ENCODE measurements at places on chromosomes 6 and 20. TPM values are rescaled to one million over a fixed set of nuclear protein-coding genes. Genes with fewer than 3 reads are reported as not detected.

- DNase-seq, result no peak
These were observed 31.4 kb downstream of the DTNBP1 start for GRCh38 chr6:15631432-15631831.

GRCh38 chr6:139590206-139590605 is 215.8 kb upstream of the CITED2 start:
- no peak for DNase-seq

GRCh38 chr20:35718972-35719635 is 19.9 kb downstream of the ROMO1 start:
- DNase-seq, result no peak

- DNase-seq, result no peak
These were observed 787 bp upstream of the CARMIL1 start for GRCh38 chr6:25278261-25278913.

DNA sequence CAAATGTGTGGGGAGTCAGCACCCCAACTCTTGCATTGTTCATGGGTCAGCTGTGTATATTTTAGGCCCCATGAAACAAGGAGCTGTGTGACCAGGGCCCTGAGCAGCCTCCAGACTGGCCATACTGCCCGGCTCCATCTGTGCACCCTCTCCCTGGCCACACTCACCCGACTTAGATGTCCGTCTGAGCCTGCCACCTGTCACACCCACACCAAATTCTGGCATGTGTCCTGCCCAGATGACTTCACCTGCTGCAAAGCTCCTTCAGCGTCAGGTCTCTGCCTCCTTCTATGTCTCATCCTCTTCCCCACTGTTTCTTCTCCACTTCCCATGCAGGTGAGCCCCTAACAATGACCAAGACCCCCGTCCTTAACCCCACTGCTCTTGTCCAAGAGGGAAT is 88.1 kb upstream of the THBS2 start:
- no peak for DNase-seq

DNA sequence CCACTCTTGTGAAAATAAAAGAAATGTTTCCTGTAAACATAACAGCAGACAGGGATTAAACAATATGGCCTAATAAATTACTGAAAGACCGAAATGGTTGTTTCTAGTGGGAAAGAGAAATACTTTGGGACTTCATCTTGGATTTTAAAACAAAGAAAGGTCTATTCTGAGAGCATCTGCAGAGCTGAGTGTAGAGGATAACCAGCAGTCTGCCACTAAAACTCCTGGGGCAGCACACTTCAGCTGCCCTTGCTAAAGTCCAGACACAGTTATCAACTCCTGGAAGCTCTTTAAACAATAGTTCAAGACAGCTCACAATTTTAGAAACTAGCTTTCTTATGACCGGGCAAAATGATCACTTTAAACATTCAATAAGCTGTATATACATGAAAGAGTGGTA is 38.6 kb downstream of the AKIRIN2 start:
- no peak for DNase-seq

DNA sequence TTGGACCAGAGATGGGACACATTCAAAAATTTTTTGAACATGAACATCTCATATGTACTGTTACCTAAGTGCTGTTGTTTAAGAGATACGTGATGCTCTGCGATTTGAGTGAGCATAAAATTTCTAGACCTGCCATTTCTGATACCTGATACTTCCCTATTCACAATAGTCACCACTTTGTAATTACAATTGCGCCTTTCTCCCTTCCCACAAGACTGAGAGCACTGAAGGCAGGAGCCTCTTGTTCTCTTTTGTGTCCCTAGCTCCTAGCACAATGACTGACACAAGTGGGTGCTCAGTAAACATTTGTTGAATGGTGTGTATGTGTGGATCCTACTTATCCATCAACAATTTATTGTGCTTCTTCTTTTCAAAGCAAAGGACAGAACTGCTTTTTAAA is 92.8 kb upstream of the TMEM30A start:
- no peak for DNase-seq

PRSS35 gene
- 0.14 TPM for total RNA-seq

TCP11 gene
- total RNA-seq, result not detected

BTN1A1 gene
- total RNA-seq, result not detected

PLEKHG1 gene
- 24.1 TPM for total RNA-seq

All from mucosa of descending colon (tissue), 3 donors.